ENCODE measurements at places on chromosomes 11 and 22.

DNA sequence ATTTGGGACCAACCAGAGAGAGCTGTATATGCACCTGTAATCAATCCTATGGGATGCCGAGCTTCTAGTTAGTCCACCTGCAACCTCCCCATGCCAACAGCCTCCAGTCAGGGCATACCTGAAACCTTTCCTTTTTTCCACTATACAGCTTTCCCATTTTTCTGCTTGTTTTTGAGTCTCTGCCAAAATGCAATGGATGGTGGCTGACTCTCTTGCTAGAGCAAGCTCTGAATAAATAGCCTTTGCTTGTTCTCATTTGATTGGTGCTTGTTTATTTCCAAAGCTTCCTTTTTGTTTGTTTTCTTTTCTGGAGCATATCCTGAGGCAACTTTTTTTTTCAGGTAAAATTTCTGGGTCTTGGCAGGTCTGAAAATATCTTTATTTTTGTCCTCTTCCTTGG lies 58.0 kb upstream of the PLET1 start:
- DNase-seq: no peak

DNA sequence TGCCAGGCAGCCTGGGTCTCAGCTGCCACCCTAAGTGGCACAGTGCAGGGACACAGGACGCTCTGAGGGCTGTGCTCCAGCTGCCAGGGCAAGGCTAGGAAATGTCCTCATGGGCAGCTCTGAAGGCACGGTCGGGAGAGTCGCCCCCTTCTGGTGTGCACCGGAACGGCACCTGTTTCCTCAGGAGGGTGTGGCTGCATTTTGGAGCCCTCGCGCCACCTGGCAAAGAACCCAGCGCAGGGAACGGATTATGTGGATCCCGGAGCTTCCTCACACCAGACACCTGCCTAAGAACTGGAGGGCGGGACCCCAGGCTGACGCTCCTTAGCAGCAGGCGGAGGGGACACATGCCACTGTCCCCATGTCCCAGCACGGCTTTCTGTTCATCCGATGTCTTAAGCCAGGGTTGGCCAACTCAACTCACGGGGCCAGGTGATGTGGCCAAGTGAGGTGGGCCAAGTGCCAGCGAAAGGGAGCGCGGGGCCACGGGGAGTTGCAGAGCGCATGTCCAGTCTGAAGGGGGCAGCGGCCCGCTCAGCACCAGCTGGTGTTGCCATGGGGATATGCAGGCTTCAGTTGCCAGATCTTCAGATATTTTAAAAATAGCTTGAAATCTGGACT lies 5.1 kb upstream of the SLC22A8 start:
- no peak for DNase-seq

GRCh38 chr11:95360377-95361075 lies 129.5 kb upstream of the SESN3 start:
- DNase-seq: no peak

DNA sequence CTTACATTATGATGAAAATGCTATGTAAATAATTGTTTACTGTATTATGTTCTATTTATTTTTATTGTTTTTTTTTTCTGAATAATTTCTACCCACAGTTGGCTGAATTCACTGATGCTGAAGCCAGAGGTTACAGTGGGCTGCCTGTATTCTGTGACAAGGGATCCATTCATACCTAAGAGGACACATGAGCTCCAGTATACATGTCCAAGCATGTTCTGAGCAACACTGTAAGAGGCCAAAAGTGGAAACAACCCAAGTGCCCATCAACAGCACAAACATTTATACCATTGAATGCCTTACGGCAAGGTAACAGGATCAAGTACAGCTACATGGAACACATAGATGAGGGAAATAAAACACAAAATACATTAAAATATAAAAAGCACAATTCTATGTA lies 1.4 kb upstream of the SRSF8 start:
- DNase-seq: no peak

GRCh38 chr11:130218501-130219070 lies 59.0 kb downstream of the ST14 start:
- DNase-seq: no peak

DNA sequence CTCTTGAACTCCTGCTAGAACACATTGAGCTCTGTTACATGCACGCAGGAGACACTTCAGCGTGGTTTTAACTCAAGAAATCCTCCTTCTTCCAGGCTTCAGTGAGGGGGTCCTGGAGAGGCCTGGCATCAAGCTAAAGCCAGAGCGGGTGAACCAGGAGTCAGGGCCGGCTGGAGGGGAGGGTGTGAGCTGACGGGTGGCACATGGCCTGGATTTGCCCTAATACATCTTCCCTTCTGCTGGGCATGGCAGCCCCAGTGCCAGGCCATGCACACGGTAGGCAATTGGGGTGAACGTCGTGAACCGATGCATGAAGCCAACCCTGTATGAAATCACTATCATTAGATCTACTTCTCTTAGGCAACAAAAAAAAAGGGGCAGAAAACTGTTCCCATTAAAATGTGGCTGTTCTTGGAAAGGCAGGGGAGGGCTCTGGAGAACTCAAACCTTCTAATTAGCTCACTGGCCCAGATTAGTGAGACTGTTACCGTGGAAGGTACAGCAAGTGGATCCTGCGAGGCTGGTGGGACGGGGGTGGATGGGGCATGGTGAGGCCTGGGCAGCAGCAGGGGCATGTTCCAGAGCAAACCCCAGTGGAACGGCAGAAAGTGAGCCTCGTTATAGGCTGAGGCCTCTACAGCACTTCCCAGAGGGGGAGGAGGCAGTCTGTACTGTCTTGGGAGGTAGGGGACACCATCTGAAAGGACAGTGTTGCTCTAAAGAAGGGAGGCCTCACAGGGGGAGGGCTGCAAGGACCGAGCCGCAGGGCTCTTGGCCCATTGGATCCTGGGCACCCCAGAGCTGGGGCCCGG lies 10.6 kb downstream of the IFT27 start:
- no peak for DNase-seq

- no peak for DNase-seq
Observed at GRCh38 chr11:92387859-92388258, 163.2 kb downstream of the FAT3 start.

DNA sequence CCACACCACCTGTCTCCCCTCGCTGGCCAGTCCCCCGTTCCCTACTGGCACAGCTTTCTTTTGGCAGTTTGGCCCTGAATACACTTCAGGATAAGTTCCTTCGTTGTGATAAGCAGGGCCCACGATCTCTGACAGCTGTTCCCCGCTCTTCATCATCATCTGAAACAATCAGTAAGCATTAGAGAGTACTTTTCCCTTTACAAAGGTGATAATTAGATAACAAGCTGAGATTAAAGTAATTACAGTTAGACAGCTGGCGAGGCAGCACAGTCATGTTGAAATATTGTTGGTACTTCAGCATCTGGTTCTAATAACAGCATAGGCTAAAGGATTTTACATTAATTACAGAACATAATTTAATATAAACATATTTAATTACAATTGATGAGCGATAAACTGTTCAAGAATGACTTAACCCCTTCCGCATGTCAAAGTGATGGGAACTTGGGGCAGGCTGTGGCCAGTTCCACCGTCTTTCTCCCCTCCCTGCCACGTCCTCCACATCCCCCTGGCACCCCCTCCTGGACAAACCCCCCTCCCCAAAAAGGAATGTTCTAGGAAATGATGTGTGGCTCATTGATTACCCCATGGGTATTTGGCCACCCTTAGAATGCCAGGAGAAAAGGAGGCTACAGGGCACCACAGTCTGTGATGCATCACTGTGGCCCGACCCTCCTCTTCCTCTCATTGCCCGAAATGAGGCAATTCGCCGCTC lies 134.9 kb downstream of the RCN1 start:
- DNase-seq: no peak

- no peak for DNase-seq
Observed at GRCh38 chr22:37421468-37421877, 5.8 kb downstream of the ELFN2 start.

DNA sequence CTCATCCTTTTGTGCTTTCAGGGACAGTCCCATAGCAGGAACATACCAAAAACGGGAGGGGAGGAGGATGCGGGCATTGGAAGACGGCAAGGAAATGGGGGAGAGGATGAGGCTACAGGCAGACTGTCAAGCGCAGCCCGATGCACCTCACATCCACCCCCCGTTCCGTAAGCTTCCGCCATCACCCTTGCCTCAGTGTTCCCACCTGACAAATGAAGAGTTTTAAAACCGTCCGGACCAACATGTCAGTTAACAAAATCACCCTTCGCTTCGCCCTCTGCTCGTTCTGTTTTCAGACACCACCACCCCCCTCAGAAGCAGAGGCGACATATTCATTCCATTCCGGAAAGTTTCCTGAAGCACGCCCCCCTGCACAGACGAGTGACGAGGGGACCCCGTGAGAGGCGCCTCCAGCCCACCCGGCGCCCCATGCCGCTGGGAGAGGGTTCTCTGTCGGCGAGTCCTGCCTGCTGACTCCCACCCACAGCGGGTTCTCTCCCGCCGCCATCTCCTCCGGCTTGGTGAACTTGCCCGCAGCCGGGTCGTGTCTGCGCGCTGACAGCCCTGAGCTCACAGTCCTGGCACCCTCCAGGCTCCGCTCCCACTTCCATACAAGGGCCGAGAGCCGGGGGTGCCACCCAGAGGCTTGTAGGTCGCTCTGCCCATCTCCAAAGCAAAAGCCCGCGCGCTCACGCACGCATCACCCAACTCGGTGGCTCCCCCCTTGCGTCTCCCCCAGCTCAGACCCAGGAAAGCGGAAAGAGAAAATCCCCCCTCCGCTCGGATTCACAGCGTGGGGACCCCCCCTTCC lies 1.5 kb downstream of the IGSF9B start:
- no peak for DNase-seq

DNA sequence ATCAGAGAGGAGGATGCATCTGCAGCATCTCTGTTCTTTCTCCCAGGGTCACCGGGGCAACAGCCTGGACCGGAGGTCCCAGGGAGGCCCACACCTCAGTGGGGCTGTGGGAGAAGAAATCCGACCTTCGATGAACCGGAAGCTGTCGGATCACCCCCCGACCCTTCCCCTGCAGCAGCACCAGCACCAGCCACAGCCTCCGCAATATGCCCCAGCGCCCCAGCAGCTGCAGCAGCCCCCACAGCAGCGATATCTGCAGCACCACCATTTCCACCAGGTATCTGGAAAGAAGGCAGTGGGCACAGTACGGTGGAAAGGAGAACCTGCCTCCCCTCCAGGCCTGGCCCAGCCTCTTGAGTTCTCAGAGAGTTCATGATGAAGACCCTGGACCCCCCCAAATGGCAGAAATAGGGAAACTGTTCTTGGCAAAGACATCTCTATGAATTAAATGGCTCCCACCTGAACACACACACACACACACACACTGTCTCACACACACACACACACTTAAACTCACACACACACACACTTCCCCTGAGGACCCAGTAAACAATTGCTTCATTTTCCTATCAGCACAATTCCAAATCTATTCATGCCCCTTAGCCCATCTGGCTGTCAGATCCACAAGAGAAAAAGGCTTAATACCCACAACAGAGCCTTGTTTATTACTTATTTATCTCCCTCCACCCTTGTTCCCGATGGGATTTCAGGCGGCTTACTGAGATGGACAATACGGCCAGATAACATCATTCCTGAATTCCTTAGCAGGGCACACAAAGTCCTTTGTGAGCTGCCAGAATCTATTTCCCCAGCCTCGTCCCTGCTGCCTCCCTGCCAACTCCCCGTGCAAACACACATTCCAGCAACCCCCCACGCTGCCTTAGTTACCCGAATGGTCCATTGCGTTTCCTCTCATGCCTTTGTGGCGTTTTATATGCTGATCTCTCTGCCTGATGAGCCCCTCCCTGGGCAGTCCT lies 8.1 kb downstream of the TMA7B start:
- DNase-seq: no peak

DNA sequence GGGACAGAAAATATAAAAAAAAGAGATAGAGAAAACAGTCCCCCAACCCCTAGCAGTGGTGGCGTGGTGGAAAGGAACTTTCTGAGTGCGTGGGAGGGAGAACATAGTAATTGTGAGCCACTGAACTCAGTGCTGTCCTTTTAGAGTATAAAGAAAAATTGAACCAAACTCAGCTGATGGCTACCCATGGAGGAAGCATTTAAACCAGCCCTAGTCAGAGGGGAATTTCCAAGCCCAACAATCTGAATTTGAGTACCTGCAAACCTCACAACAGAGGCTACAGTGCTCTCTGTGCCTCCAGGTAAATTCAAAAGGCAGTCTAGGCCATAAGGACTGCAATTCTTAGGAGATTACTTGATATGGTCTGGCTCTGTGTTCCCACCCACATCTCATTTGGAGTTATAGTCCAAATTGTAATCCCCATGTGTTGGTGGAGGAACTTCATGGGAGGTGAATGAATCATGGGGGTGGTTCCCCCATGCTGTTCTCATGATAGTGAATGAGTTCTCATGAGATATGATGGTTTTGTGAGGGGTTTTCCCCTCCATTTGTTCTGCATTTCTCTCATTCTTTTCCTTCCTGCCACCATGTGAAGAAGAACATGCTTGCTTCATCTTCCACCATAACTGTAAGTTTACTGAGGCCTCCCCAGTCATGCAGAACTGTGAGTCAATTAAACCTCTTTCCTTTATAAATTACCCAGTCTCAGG lies 687.8 kb downstream of the FAM181B start:
- DNase-seq: no peak

DNA sequence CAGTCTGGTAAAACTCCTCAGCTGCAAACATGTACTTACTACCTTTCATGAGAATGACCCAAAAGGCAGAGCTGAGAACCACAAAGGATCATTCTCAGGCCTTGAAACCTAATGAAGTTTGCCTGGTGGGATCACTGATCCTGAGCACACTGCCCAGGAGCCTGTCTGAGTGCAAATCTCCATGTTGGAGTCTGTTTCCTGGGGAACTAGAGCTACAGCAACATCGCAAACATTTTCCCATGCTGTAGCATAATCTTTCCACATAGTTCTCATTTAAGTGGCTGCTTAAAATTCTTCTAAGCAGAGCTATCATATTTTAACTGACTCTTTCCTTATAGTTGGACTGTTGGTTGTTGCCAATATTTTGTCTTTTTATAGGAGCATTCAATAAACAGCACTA lies 58.5 kb downstream of the GUCY1A2 start:
- no peak for DNase-seq

GRCh38 chr11:92447586-92447985 lies 223.0 kb downstream of the FAT3 start:
- DNase-seq: no peak

DNA sequence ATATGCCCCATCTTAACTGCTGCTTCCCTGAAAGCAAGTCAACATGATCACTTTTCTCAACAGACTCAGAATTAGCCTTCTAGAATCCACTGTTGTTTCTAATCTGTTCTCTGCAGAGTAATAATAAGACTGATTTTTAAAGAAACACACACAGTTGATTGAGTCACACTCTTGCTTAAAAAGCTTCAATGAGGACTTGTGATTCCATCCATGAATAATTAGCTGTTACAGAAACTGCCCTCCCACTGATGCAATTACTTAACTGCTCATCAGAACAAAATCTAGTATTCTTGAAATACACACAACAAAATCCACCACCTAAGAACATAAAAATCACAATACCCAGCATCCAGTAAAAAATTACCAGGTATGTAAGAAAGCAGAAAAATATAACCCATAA lies 100.5 kb upstream of the TIMP3 start:
- no peak for DNase-seq

DNA sequence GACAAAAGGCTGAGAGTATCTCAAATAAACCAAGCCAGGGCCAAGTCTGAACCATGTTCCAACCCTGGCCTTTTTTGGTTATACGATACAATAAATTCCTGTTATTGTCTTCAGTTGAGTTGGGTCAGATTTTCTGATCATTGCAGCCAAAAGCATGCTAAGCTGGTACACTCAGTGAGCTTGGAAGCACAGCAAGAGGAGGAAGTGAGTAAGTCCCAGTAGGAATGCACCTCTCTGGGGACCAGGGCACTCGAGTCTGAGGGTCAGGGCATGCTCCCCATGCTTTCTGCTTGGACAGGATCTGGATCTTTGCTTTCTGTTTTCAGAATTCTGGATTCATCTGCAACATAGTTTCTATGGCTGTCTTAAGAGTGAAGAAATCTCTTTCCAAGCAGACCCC lies 73.1 kb downstream of the TMPRSS5 start:
- no peak for DNase-seq
